ENCODE measurements at places on chromosomes 13 and 19. TPM values are rescaled to one million over a fixed set of nuclear protein-coding genes. Genes with fewer than 3 reads are reported as not detected.

OVOL3 gene
- total RNA-seq: not detected

IL4I1 gene
- total RNA-seq: 5.0 TPM

GPR18 gene
- total RNA-seq: 0.52 TPM

RGL3 gene
- total RNA-seq: 41.9 TPM

ZNF575 gene
- total RNA-seq: not detected

PRDX2 gene
- 57.6 TPM for total RNA-seq

ERICH4 gene
- not detected for total RNA-seq

DNA sequence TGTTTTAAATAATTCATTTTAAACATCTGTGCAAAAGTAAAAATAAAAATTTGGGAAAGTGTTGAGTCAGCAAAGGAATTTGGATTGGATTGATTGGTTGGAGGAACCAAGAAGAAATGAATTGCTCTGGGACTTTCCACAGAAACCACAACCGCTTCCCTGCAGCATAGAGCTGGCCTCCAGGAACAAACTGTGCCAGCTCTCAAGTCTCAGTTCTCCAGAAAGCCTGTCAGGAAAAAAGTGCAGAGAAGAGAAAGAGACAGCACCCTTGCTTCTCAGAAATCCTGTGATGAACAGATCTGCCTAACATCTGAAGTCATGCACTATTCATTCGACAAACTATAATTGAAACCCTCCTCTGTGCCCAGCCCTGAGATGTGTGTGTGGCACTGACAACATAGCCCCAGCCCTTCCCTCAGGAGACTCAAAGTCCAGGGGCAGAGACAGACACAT, 14.8 kb downstream of the LYPD3 start:
- no peak for DNase-seq

DNA sequence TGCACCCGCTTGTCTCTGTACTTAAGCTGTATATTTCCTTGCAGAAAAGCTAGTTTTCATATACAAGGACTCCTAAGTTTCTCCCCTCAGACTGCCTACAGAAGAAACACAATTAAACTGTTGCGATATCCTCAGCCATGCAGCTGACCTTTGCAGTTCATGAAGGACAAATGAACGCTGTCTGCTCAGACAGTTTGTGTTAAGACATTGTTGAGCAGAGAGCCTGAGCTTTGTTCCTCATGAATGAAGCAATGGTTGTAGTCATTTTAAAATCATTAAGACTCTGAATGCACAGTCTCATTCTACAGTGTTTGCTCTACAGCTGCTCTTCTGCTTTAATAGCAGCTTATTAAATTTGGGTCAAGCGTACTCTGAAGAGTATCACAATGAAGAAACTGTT, 23.2 kb upstream of the MAB21L1 start:
- DNase-seq: no peak

GRCh38 chr19:32717496-32717895, 2.1 kb upstream of the TDRD12 start:
- no peak for DNase-seq

- no peak for DNase-seq
Observed at GRCh38 chr19:39065928-39066327, 18.2 kb upstream of the ACP7 start.

DNA sequence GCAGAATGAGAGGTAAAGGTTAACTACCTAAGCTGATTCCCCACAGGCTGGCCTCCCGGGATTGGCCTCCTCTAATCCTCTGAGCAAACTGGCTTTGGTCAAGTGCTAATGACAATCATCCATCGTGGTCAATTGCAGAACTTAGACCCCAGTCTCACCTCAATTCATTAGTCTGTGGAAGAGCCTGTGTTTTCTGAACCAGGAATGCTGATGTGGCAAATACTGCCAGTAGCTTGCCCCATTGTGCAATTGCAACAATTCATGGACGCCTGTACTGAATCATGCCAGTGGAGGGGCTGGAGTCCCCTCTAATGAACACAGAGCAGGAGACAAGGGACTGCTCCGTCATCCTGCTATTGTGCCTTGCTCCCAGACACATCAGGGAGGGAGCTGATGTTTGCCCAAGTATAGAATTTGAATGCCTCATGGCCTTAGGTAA, 1256.5 kb downstream of the EFNB2 start:
- no peak for DNase-seq

DNA sequence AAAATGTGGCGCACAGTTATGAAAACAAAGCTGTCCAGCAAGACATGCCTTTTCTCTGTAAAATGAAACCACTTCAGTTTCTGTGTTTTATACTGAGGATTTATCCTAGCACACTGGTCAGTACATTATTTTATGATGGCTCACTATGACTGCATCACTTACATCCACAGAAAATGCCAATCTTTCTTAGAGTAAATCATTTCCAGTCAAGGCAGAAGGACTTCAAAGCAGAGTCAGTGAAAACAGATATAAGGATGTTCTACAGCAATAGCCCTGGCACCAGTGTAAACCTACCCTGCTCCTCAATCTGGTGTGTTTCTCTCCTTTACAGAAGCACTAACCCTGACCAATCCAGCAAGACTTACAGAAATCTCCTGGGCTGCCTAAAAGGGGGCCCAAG, 473.5 kb downstream of the GPC6 start:
- DNase-seq: no peak

- no peak for DNase-seq
Observed at GRCh38 chr19:17076543-17076991, 990 bp downstream of the MYO9B start.

GRCh38 chr13:79401259-79402070, 4.6 kb downstream of the RBM26 start:
- no peak for DNase-seq

DNA sequence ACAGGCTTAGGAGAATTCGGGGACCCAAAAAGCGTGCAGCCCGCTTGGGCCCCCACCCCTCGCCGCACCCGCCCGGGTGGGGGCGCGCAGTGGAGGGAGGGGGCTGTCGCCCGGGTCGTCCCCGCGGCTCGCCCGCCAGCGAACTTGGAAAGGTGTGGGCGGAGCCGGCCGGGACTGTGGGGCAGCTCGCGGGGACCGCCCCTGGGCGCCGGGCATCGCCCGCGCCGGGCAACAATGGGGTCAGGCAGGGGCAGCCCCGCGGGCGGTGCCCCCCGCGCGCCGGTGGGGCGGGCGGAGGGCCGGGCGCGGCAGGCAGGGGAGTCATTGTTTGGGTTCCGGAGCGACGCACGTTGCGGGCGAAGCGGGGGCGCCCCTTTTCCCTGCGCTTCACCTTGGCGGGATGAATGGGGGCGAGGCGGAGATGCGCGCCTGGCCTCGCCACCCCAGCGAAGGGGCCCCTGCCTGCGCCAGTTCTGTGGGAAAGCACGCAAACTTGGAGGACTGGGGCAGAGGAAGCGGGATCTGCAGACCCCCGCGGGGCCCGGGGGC, 647 bp upstream of the KLF12 start:
- DNase-seq: peak; percentile 92

- DNase-seq: no peak
Observed at GRCh38 chr13:77515785-77516184, 19.7 kb upstream of the SCEL start.

- no peak for DNase-seq
Observed at GRCh38 chr19:55621205-55621672, 3.1 kb downstream of the ZNF784 start.

GRCh38 chr19:12726988-12727316, 3.2 kb upstream of the TNPO2 start:
- no peak for DNase-seq

DNA sequence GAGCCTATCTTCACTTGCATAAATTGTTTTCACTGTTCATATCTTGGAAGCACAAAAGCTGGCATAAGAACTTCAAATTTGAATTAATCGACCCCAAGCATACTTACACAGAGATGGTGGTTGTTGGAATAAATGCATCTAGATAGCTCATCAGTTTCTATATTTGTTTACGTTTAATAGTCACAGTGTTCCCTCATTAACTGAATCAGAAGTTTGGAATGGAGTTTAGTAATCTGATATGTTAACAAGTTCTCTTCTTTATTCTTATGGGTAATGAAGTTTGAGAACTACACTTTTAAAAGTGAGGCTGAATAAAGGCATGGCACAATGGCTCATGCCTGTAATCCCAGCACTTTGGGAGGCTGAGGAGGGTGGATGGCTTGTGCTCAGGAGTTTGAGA, 886.7 kb upstream of the PCDH20 start:
- DNase-seq: no peak

GRCh38 chr13:39603424-39603947, 493 bp upstream of the LHFPL6 start:
- DNase-seq: no peak

DNA sequence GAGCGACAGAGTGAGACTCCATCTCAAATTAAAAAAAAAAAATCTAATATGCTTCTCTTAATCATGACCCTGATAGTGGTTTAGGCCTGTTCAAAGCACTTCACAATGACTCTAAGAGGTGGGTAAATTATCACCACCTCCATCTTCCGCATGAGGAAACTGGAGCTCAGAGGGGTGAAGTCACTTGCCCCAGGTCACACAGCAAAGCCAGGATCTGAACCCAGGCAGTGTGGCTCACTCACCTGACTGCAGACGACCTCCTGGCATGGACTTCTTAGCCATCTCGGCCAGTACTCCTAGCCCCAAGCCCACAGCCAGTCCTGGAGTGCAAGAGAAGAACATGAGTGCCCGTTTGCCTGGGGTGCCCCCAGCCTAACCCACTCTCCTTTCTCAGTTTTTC, 6.9 kb downstream of the COQ8B start:
- no peak for DNase-seq

DNA sequence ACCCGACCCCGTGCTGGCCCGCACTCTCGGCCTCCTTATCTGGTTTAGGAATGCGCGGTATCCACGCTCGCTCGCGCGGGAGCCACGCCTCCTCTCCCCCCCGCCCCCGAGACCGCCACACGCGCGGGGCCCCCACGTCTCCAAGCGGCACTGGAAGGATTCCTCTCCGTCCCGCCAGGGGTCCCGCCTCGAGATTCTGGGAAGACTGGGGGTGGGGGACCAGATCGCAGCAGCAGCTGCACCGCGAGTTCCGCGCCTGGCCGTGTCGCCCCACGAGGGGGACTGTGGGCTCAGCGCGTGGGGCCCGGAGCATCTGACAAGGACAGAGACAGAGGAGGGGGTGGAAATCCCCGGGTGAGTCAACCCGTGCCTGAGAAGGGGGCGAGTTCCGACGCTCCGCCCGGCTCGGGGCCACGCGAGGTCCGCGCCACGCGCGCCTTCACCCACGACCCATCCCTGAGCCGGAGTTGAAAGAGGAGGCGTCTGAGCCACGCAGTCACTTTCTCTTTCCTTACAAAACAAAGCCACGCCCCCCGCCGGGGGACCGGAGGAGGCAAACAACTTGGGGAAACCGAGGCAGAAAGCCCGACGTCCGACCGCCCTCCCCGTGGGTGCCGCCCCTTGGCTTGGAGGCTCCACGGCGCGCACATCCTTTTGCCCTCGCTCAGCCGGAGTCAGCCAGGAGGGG, 814 bp downstream of the S1PR2 start:
- DNase-seq: peak; percentile 89

GRCh38 chr19:46449228-46449627, 20.5 kb upstream of the PNMA8C start:
- no peak for DNase-seq

GRCh38 chr19:13134626-13135025, 15.5 kb downstream of the STX10 start:
- DNase-seq: no peak

DNA sequence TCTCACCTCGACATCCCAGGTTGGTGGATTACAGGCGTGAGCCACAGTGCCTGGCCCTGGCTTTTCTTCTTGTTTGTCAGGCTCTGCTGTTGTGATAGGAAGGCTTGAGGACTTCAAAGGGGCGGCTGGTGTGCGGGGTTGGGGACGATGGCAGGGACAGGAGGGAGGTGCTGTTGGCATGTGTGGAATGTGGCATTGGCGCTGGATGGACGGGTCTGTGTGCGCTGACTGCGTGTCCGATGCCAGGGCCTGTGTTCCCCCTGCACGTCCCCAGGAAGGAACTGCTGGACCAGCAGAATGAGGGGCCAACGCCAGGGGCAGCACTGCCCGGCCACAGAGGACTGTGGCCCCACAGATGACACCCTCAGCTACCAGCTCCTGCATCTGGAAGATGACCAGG, 12.7 kb upstream of the PTBP1 start:
- DNase-seq: no peak

GRCh38 chr19:13012690-13013608, 17.7 kb downstream of the NFIX start:
- peak; percentile 67 for DNase-seq

DNA sequence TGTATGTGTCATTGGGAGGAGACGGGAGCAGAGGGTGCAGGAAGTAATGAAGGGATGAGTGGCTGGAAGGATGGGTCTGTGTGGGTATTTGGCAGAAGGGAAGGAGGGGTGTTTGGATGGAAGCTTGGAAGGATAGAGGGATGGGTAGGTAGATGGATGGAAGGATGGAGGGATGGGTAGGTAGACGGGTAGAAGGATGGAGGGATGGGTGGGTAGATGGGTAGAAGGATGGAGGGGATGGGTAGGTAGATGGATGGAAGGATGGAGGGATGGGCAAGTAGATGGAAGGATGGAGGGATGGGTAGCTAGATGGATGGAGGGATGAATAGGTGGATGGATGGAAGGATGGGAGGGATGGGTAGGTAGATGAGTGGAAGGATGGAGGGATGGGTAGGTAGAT, 41.7 kb upstream of the EHD2 start:
- DNase-seq: no peak

GRCh38 chr19:49981603-49982593, 20.9 kb upstream of the SIGLEC11 start:
- no peak for DNase-seq

GRCh38 chr13:74243637-74244526, 109.7 kb upstream of the KLF12 start:
- DNase-seq: no peak

- no peak for DNase-seq
Observed at GRCh38 chr19:28563964-28564921, 648.7 kb downstream of the UQCRFS1 start.

GRCh38 chr19:30209617-30210600, 162.3 kb upstream of the ZNF536 start:
- peak; percentile 56 for DNase-seq

- no peak for DNase-seq
Observed at GRCh38 chr13:28530729-28531076, 35.8 kb upstream of the FLT1 start.

DNA sequence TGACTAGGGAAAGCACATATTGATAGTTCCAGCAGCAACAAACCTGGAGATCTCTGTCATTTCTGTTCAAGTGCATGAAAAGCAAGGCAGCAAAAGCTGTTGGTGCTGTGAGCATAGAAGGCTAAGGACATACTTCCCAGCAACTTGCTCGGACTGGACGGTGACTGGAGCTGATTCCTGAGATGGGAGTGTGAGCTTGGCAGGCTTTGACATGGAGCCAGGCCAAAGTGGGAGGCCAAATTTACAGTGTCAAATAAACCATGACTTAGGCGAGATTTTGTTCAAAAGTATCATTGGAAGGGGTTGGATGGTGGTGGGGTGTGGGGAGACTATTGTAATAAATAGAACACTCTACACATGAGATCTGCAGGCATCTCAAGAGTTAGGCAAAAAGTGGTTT, 5.9 kb upstream of the ARGLU1 start:
- DNase-seq: peak; percentile 59

GRCh38 chr13:34847766-34848165, 94.3 kb upstream of the NBEA start:
- DNase-seq: no peak

- no peak for DNase-seq
Observed at GRCh38 chr13:103568314-103568713, 502.1 kb upstream of the SLC10A2 start.

All from upper lobe of left lung (tissue), 6 donors.